ENCODE measurements at places on chromosomes 1 and 21.

DNA sequence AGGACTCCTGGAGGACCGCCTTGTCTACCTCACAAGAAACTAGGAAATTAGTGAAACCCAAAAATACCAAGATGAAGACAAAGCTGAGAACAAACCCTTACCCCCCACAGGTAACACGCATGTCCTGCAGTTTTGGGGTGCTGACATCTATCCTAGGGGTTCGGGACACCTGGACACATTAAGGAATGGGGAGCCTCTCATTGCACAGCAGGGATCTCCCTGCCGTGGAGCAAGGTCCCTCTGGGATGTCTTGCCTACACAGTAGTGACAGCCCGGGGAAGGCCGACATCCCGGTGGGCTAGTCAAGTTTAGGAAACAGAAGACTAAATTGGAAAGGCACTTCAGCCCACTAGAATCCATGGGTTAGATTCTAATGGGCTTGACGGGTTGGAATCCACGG lies 44.5 kb downstream of the SIM2 start:
- no peak for DNase-seq

DNA sequence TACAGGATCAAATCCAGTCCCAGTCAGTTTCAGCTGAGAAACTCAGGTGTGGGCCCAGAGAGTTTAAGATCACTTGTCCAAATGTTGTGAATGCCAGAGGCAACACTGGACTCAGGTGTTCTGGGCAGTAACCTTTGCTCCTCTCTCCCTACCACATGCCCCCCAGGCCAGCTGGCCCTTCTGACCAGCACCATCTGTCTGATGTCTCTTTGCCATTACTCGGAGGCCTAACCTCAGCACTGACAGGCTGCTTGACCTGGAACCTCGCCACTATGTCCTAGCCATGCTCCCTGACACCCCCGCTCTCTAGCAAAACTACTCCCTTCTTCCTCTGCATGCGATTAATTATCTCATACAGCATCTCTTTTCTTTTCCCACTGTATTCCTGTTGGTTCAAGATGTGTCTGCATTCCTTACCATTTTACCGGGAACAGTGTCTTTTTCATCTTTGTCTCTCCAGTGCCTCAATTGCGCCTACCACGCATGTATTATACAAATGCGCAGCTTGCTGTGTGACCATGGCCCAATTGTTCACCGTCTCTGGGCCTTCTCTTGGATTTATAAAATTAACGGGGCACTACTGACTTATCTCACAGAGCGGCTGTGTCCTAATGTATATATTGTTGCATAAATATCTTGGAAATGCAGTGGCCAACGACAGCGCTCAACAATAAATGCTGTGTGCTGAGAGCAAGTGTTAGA lies 159.5 kb upstream of the IRF2BP2 start:
- DNase-seq: no peak

GRCh38 chr1:41536361-41536802 lies 51.9 kb upstream of the EDN2 start:
- DNase-seq: no peak

GRCh38 chr1:71231751-71232150 lies 150.9 kb upstream of the ZRANB2 start:
- no peak for DNase-seq

GRCh38 chr1:200654660-200655059 lies 15.0 kb downstream of the DDX59 start:
- no peak for DNase-seq

GRCh38 chr1:23980728-23981070 lies 572 bp upstream of the SRSF10 start:
- no peak for DNase-seq

DNA sequence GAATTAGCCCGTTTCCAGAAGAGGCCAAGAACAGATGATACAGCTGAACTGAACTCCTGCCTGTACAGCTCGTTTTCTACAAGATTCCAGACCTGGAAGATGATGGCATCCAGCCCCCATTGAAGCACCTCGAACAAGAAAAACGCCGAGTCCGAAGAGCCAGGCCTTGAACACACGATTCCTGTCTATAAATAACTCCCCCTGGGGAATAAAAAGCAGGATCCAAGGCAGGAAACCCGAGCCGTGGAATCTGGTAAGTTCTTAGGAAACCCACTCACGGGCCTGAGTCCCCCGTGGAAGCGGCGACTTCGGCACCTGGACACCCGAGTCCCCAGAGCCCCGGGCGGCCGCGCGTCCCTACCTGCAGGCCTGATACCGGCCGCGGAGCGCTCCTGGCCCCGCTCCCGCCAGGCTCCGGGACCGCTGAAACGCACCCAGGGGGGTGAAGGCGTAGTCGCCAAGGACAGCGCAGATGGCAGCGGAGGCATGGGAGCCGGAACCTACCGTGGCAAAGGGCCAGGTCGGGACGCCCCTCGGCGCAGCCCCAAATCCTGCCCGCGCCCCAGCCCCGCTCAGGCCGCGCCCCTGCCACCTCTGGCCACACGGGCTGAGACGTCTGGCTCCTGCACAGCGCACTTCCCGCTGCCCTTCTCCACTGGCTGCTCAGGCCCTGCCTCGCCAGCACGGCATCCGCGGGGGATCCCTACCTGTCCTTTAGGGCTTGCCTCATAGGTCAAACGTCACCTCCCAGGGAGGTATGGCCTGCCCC lies 14.0 kb upstream of the HLCS start:
- DNase-seq: no peak

DNA sequence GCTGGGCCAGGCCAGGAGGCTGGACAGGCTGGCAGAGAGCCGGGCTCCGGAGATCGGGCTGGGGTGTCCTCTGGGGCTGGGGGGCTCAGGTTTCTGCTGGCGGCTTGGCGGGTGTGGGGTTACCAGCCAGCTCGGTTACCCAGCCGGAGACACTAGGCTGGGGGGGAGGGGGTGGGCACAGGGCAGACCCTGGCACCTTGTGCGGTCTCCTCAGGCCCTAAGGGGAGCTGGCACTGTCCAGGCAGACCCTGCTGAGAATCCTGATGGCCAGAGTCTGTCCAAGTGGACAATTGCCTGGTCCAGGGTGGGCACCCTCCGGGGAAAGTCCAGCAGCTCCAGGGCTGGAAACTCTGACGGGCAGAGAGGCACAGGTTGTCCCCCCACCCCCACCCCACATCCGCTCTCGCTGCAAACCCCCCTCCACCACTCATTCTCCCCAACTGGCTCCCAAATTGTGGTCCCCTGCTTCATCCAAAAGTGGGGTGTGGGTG lies 6.7 kb downstream of the ZBTB7B start:
- no peak for DNase-seq

- DNase-seq: no peak
These were observed 409.9 kb upstream of the NFIA start for GRCh38 chr1:60672449-60672848.

Data from stimulated activated CD8-positive, alpha-beta memory T cell treated with anti-CD3 and anti-CD28 coated beads, Interleukin-2, amount 100 ng/mL, for 1 hour (primary cell).